ENCODE measurements at places on chromosomes 4 and X. TPM values are rescaled to one million over a fixed set of nuclear protein-coding genes. Genes with fewer than 3 reads are reported as not detected.
A peak's percentile ranks its signal among the peaks of the same experiment; 100 is the strongest.

DNA sequence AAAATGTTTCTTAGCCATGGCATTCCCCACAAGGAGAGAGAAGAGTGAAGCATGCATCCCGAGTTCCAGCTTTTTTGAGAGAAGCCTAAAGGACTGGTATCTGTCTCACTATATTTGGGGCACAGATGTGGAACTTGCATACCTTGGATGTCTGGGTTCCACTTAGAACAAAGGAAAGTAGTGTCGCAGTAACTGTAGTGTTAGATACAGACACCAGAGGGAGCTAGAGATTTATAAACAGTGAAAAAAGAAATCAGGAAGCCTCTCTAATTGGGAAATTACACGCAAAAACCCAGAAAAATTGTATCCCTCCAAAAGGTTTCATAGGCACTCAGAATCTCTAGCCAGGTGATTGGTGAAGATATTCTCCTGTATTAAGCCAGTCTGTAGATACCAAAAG is 34.4 kb downstream of the AGTR2 start:
- H3K27ac ChIP-seq, result no peak overlapping the region
- H3K4me3 ChIP-seq, result no peak overlapping the region
- H3K36me3 ChIP-seq, result no peaks in the 10 kb centered on the region
- peaks cover 3% of the 10 kb centered on the region for H3K27me3 ChIP-seq

DNA sequence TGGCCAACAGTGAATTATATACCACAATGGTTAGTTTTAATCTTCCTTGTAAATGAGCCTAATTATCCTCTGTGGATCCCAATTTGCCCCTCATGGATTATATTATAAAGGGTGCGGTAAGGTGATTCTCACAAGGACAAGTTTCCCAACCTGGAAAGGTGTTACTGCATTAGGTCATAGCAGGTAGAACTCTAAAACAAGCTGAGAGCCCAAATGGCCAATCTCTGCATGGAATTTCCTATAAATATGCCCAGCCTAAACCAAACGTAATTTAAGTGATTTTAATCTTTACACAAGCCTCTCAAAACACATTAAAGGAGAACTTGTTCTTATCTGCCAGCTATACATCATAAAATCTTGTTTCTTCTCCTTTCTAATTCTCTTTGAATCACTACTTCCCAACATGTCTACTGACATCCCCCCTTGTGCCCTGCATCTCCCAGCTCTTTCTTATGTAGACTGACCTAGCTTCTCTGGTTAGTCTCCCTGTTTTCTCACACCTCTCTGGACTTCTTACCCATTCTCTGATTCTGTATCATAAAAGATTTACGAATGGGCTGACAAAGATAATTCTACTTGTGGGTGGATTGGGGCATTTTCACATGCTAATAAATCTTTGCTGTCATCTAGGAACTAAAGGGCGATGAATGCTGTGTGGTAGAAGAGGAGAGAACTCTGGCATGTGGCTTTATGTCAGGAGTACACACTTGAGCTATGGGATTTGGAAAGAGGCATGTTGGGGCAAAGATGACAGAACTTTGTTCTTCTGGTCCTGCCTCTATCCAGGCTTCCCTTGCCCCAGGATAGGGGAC is 94.3 kb upstream of the PGRMC2 start:
- no peaks in the 10 kb centered on the region for H3K4me1 ChIP-seq
- no peak overlapping the region for H3K27ac ChIP-seq
- no peaks in the 10 kb centered on the region for H3K27me3 ChIP-seq
- no peak for DNase-seq
- H3K36me3 ChIP-seq, result peaks cover 5% of the 10 kb centered on the region

DNA sequence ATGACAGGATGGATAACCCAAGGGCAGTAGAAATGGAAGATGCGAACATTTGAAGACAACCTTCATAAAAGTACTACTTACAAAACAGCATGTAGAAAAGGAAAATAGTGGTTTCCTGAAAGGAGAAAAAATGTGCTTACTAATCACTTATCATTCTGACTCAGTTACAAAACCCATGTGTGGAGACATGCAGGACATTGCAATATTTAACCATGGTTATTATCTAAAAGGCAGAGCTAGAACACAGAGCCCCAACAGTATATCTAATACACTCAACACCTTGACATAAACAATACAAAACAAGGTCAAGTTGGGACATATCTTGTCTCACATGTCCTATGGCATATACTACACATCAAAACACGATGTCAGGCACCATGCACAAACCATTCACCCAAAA is 55.9 kb downstream of the EIF4E start:
- peak overlapping the region; percentile 39 for H3K27ac ChIP-seq
- H3K36me3 ChIP-seq, result peaks cover 24% of the 10 kb centered on the region
- H3K4me1 ChIP-seq, result no peaks in the 10 kb centered on the region
- H3K27me3 ChIP-seq, result no peaks in the 10 kb centered on the region

DNA sequence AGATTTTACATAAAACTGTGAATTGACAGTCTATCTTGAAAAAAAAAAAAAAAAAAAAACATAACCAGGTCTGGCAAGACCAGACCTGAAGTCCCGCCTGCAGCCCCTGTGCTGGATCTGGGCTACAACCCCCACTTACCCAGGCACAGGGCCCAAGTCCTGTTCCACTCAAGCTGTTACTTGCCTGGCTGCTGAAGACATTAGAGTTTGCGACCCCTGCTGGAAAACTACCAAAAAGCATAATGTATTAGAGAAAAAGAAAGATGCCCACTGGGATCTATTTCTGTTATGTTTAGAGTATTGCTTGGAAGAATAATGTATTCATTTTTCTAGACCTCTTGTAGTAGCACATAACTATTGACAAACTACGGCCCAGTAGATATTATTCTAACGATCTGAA is 4.7 kb downstream of the HS3ST1 start:
- H3K27ac ChIP-seq, result no peak overlapping the region
- H3K36me3 ChIP-seq, result no peaks in the 10 kb centered on the region
- DNase-seq, result no peak
- H3K27me3 ChIP-seq, result peaks cover 21% of the 10 kb centered on the region
- no peak overlapping the region for H3K4me3 ChIP-seq

RNF150 gene
- total RNA-seq, result 0.02 TPM
